ENCODE measurements at places on chromosomes 5 and 9. TPM values are rescaled to one million over a fixed set of nuclear protein-coding genes. Genes with fewer than 3 reads are reported as not detected.

DNA sequence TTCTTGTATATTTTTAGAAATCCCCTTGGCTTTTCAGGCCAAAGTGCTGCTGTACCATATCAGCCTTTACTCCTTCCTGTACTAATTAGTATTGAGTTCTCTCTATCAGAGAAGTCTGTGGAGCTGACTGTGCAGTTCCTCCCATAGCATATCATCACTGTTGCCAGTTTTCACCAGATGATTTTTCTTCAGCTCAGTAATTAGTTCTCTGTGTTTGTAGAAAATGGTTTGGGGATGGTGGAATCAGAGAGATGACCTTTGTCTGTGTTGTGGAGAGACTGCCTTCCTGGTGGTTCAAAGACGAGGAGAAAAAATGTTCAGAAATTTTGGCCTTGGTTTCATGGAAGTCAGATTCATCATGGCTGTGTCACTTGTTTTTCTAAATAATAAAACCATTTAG lies 227.5 kb upstream of the ACTBL2 start:
- no peaks in the 10 kb centered on the region for H3K27me3 ChIP-seq
- H3K36me3 ChIP-seq, result no peaks in the 10 kb centered on the region
- H3K4me3 ChIP-seq, result no peak overlapping the region
- DNase-seq, result no peak

GRCh38 chr5:53874409-53874808 lies 314.0 kb downstream of the NDUFS4 start:
- H3K27me3 ChIP-seq, result no peaks in the 10 kb centered on the region
- H3K4me3 ChIP-seq, result no peak overlapping the region
- no peak overlapping the region for H3K27ac ChIP-seq
- peaks cover 9% of the 10 kb centered on the region for H3K4me1 ChIP-seq
- no peaks in the 10 kb centered on the region for H3K36me3 ChIP-seq
- no peak for DNase-seq

DNA sequence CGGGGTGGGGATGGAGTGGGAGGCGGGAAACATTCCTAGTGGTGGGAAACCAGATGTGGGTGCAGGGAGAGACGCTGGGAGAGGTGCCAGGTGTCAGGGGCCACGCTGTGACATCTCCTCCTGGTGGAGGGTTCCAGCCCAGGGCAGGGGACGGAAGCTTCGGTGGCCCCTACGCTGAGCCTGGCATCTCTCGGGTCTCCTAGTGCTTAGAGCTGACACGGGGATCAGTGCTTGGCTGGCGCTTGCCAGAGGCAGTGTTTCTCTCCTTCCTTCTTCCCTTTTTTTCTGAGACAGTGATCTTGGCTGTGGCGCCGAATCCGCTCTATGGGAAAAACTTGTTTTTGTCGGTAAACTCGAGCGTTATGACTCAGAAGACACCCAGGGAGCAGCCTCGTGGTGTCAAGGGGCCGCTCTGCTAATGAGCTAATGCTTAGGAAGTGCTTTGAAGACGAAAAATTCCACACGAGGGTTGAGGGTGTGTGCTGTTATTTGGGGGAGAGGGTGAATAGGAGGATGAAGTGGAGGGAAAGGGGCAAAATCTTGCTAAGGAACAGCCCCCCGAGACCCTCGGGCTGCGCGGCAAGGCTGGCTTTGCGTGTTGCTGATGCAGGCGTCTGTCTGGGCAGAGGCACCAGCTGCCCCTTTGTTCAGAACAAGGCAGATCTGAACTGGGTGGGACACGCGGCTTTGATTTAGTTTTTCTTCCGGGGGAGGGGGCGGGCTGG lies 20.4 kb upstream of the IER5L start:
- peaks cover 21% of the 10 kb centered on the region for H3K4me1 ChIP-seq
- DNase-seq, result no peak
- H3K27me3 ChIP-seq, result no peaks in the 10 kb centered on the region
- H3K4me3 ChIP-seq, result peak overlapping the region; percentile 50
- peak overlapping the region; percentile 97 for H3K27ac ChIP-seq

DNA sequence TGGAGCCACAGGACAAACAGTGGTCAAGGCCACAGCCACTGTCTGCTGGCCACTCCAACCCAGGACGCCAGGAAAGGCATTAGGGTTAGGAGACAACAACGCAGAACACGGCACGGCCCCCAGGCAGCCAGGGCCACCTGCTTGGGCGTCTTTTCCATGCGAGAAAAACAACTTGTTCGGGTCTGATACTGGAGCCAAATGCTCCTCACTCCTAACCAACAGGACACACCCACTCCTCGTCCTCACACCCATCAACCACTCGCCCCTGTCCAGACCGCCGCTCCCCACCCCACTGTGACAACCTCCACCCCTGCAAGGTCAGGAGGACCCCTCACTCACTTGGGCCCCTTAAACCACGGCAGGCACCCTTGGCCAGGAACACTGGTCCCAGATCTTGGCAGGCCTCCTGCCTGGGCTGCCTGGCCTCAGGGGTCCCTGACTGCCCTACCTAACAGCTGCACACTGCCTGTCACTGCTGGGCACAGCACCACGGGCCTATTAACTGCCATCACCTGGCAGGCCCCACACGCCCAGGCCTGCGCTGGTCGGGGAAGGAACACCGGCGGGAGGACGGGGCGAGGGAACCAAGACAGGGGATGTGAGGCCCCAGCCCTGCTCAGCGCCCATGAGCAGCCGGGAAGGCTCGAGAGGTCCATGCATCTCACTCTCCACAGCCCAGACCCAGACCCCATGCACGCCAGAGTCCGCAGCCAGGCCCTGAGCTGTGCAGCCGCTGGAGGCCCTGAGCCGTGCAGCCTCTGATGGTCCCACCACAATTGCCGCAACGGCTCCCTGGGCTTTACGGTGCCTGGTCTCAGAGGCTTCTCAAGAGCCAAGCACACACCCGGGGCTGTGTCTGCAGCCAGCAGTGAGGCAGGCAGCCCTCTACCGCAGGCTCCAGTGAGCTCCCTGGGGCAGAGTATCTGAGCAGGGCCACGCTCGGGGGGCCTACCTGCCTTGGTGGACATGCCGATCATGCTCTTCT lies 13.8 kb downstream of the CLPTM1L start:
- H3K27ac ChIP-seq, result no peak overlapping the region
- DNase-seq, result peak; percentile 84
- H3K4me3 ChIP-seq, result no peak overlapping the region
- H3K36me3 ChIP-seq, result peaks cover 44% of the 10 kb centered on the region
- no peaks in the 10 kb centered on the region for H3K27me3 ChIP-seq
- peaks cover 25% of the 10 kb centered on the region for H3K4me1 ChIP-seq

DNA sequence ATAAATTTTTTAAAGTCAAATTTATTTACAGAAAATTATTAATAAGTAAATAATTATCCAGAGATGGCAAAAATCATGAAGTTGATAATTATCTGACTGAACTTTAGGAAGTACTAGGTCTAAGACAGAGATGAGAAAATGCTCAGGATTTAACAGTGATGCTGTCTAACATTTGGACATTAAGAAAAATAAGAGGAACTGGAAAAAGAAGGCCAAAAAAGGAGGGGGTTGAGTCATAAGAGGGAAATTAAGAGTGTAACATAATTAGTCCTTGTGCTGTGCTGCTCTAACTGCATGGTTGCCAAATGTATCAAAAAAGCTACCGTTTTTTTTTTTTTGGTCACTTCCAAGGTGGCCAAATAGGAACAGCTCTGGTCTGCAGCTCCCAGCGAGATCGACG lies 35.4 kb upstream of the TUT7 start:
- H3K4me3 ChIP-seq, result no peak overlapping the region
- no peak for DNase-seq
- H3K36me3 ChIP-seq, result no peaks in the 10 kb centered on the region
- peaks cover 24% of the 10 kb centered on the region for H3K27me3 ChIP-seq
- no peak overlapping the region for H3K27ac ChIP-seq
- no peaks in the 10 kb centered on the region for H3K4me1 ChIP-seq

- H3K27ac ChIP-seq, result peak overlapping the region; percentile 13
- no peak overlapping the region for H3K4me3 ChIP-seq
- no peaks in the 10 kb centered on the region for H3K27me3 ChIP-seq
- H3K4me1 ChIP-seq, result peaks cover 13% of the 10 kb centered on the region
Observed at GRCh38 chr5:138180183-138180782, 1.4 kb downstream of the KIF20A start.

GRCh38 chr9:86135371-86135770 lies 36.0 kb upstream of the GOLM1 start:
- no peak overlapping the region for H3K4me3 ChIP-seq
- H3K4me1 ChIP-seq, result no peaks in the 10 kb centered on the region
- no peaks in the 10 kb centered on the region for H3K36me3 ChIP-seq
- no peaks in the 10 kb centered on the region for H3K27me3 ChIP-seq
- no peak for DNase-seq

BARHL1 gene
- total RNA-seq, result not detected

CKMT2 gene
- not detected for total RNA-seq

LMNB1 gene
- 10.8 TPM for total RNA-seq

ANKRA2 gene
- 19.2 TPM for total RNA-seq

UGCG gene
- 30.9 TPM for total RNA-seq

SPAG8 gene
- total RNA-seq, result 3.3 TPM

TAF11L10 gene
- total RNA-seq, result not detected

Data from chondrocyte (in vitro differentiated cells).